CD4-positive, alpha-beta T cell treated with Interleukin-12 subunit alpha and Interleukin-12 subunit beta, for 1 hour (primary cell): ENCODE measurements at places on chromosomes 2 and 18.

DNA sequence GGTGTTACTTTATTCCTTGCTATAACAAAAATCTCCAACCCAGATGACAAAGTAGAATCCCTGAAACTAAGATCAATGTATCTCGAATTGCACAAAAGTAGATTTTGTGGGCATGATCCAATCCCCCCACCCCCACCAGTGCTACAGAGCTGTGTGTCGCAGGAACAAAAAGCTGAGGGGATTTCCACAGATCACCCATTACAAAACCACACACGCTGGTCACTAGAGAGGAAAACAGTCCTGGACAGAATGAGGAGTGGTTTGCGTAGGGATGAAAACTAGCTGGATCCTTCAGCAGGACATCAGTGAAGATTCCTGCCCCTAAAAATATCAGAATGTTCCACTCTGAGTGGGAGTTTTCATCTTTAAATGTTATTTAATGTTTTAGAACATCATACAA is 165.3 kb upstream of the STK17B start:
- DNase-seq: peak; percentile 1

DNA sequence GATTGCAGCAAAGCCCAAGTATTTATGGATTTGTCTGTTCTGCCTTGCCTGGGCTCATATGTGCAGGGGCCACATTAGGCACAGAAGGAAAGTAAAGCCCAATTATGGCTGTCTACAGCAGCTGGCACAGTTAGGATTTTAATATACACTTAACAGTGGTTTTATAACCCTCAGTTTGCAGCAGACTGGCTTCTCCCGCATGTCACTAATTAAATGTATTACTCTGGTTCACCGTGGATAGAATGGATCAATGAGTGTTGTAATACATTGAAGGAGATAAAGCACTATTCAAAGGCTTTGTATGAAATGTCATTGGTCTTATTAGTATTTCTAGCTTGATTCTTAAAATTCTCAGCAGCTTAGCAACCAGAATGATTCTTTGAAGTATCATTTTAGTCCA is 320.2 kb downstream of the KCNS3 start:
- DNase-seq: no peak

DNA sequence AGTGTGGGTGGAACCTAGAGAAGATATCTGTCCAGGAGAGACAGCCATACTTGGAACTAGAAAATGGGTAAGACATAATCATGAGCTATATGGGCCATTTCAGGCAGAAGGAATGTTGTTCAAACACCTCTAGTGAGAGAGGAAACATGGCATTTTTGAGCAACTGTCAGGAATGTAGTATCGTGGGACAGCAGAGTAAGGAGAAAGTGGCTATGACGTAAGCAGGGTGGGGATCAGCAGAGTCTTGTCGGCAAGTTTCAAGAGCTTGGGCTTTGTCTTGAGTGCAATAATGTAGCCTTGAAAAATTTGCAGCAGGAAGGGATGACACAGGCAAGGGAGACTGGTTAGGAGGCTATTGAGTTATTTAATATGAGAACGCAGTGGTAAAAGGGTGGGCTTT is 20.4 kb downstream of the SERPINB7 start:
- no peak for DNase-seq

DNA sequence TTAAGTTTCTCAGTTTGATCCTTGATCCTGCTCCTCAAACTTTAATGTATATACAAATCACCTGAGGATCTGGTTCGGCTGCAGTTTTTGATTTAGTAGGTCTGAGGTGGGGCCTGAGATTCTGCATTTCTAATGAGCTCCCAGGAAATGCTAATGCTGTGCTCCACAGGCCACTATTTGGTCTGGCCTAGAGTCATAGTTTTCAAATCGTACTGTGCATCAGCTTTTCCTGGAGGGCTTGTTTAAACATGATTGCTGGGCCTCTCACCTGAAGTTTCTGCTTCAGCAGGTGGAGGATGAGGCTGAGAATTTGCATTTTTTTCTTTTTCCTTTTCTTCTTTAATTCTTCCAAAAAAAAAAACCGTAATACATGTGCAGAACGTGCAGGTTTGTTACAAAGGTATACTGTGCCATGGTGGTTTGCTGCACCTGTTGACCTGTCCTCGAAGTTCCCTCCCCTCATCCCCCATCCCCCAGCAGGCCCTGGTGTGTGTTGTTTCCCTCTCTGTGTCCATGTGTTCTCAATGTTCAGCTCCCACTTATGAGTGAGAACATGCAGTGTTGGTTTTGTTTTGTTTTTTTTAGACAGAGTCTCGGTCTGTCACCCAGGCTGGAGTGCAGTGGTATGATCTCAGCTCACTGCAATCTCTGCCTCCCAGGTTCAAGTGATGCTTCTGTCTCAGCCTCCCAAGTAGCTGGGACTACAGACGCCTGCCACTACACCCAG is 42.2 kb upstream of the CD28 start:
- no peak for DNase-seq

DNA sequence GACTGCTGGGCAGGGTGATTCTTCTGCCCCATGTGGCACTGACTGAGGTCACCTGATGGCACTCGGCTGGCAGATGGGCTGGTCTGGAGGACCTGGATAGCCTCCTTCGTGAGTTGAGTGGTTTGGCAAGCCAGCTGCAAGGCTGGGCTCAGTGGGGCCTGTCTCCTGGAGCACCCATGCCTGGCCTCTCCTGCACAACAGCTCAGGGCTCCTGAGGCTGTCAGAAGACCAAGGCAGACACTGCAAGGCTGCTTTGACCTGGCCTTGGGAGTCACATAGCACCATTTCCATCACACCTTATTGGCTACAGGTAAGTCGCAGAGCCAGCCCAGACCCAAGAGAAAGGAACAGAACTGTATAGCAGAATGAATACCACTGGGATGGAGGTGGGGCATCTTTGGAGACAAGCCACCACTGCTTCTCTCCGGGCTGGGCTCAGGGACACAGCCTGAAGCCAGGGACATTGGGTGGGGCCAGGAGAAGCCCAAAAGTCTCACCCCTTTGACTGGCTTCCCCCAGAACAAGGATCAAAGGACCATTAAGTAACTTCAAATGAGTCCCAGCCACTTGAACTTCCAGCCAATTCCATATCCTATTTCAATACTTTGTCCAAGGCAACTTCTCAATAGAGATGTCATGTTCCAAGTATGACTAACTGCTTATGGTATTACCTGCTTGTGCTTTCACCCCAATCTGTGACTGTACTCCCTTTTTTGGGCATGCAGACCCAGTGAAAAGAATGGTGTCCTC is 156.3 kb downstream of the CABLES1 start:
- DNase-seq: no peak

DNA sequence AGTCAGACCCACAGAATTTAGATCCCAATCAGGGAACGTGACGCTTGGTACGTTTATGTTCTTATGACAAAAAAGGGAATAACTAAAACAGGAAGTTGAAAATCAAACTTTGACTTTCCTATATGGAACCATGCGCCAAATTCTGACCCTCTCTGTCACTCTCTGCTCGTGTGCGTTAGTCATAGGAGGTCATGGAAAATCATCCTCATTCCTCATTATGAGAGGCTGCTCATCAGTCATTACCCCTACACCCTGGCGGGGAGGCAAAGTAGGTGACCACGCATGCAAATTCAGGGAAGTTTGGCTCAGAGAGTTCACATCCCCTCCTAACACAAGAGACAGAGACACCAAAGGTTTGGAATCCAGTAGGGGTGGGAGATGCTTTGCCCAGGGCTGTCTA is 15.5 kb downstream of the IL1F10 start:
- DNase-seq: no peak

GRCh38 chr2:160666154-160667060 is 172.8 kb upstream of the RBMS1 start:
- DNase-seq: peak; percentile 20
